ENCODE measurements at places on chromosomes 6 and 20.

DNA sequence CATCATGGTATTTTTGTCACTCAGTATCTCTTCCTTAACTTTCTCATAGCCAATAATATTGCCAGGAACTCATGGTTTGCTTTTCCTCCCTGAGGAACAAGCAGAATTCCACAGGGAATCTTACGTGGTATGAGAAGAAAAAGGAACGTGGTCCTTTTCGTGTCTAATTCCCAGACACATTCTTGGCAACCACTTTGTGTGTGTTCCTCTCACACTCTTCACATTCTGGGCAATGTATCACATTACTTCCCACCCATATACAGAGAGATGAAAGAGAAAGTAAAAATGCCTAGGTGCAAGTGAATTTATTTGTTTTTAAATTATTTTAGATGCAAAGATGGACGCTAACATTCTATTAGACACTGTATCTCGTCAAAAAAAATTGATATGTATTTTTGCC, 102.7 kb downstream of the PTPRK start:
- DNase-seq: no peak

DNA sequence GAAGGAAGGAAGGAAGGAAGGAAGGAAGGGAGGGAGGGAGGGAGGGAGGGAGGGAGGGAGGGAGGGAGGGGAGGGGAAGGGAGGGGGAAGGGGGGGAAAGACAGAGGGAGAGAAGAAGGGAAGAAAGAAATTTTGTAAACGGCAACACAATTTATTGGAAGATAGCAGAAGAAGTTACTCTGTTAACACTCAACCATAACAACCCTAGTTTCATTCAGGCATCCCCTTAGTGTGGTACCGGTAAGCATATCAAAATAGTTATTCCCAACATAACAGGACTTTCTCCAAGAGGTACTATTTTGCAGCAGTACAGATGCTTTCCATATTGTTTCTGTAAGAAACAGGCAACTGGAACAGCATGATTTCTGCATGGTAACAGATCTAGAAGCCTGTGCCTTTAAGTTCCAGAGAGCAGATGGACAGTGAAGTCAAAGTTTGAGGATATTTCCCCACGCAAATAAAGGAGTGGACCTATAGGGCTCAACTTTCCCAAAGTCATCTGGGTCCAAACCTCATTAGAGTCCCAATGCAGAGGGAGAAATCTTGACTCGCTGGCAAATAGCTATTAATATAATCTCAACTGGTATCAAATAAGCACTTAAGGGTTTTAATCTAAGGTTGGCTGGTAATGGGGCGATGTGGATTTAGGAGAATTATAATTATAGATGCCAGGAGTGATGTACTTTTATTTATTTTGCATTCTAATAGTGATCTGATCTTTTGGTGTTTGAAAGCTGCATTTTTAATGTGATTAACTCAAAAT, 69.4 kb downstream of the TENT5A start:
- DNase-seq: no peak

GRCh38 chr6:14274546-14275492, 157.2 kb downstream of the CD83 start:
- DNase-seq: no peak

- no peak for DNase-seq
Measured at GRCh38 chr20:50516180-50516934, 6.2 kb downstream of the PTPN1 start.

GRCh38 chr20:37262505-37262904, 891 bp upstream of the GHRH start:
- DNase-seq: no peak

DNA sequence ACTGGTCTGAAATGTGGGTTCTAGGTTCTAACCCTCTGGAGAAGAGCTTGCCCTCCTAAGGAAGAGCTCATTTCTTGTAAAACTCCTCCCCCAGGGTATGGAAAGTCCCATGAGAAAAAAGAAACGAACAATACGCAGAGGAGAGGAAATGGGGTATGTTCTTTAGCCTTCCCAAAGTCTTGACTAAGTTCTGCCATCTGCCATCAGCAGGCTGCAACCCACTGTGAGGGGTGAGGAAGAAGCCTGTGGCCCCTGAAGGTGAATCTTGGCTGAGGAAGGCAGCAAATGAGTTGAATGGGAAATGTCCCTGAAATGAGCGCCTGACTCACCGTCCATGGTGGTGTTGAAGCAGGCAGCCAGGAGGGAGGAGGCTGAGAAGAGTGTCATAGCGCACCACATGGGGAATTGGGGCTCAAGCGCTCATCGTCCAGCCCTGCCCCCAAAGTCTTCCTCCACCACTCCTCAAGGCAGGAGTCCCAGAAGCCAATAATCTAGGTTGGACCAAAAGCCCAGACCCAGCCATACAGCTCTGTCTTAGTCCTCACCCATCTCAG, 10.4 kb upstream of the MATN4 start:
- no peak for DNase-seq

All from H1 (cell line).